ENCODE measurements at places on chromosomes 2 and 18. TPM values are rescaled to one million over a fixed set of nuclear protein-coding genes. Genes with fewer than 3 reads are reported as not detected.

Gene SMC6
- 13.4 TPM for total RNA-seq

Gene ZBTB7C
- 9.6 TPM for total RNA-seq

Gene TTR
- not detected for total RNA-seq

Gene UPP2
- not detected for total RNA-seq

Gene LYG1
- 5.8 TPM for total RNA-seq

Gene MEX3C
- 36.3 TPM for total RNA-seq

Gene ESPNL
- 0.35 TPM for total RNA-seq

Gene CD8A
- total RNA-seq, result 4.4 TPM

DNA sequence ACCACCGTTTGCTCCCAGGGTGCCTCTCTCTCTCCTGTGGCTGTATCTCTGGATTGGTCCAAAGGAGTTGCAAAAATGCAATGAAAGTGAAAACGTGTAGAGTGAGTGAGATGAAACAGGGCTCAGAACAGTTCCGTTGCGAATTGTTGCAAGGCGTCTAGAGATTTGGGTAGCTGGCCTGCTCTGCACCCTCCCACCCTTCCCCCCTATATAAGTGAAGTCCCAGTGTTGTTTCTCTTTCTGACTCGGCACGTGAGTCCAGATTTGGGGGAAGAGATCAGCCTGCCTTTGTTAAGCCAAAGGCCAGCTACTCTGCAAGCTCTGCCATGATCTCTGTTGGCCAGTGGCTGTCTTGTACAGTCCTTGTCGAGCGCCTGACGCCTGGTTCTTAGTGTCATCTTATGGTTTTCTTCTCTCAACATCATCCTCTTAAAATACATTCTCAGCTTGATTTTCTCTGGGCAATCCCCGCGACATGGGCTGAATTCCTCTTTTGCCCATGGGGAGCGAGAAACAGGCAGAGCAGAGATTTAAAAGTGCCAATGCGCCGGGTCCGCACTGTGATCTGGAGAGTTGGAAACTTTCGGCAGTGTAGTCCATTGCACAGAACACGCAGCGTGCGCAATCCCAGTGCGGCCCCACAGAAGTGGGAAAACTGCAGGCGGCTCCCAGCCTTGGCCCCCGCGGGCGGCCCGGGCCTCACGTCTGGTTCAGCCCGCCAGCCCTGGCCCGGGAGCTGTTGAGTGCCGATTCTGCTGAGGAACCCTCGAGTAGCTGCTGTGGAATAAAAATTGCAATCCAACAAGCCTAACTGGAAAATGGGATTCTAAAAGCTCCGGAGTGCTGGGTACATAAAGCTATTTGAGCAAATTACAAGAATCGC lies 9.3 kb downstream of the MEIS1 start:
- H3K4me1 ChIP-seq, result no peaks in the 10 kb centered on the region
- no peaks in the 10 kb centered on the region for H3K36me3 ChIP-seq
- DNase-seq, result no peak
- H3K27ac ChIP-seq, result peak overlapping the region; percentile 100
- H3K4me3 ChIP-seq, result peak overlapping the region; percentile 75
- H3K27me3 ChIP-seq, result no peaks in the 10 kb centered on the region

GRCh38 chr18:11494107-11494506 lies 115.3 kb upstream of the SLC35G4 start:
- H3K27me3 ChIP-seq, result no peaks in the 10 kb centered on the region
- H3K4me3 ChIP-seq, result no peak overlapping the region
- H3K27ac ChIP-seq, result no peak overlapping the region
- no peaks in the 10 kb centered on the region for H3K4me1 ChIP-seq

DNA sequence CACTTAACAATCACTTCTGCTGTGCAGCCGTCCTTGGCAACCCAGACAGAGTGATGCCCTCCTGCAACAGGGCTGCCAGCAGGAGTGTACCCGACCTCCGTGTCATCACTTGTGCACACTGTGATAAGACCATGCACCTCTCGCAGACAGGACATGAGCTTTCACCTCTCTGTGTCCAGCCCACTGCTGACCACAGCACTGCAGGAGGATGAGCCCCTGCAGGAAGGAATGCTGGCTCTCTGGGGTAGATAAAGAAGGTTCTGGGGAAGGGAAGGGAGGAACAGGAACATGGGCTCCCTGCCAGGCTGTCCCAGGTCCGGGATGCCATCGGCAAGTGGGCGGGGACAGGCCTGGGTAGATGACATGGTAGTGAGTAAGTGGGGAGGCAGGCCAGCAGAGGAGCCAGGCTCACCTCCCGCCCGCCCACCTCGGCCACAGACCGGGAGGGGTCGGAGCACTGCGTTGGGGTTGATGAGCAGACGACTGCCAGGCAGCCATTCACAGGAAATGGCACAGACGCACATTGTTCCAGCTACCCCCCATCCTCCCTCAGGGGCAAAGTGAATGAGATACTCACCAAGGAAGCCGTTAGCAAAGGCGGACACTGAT lies 18.6 kb upstream of the COL6A3 start:
- no peak for DNase-seq
- no peak overlapping the region for H3K27ac ChIP-seq
- H3K36me3 ChIP-seq, result no peaks in the 10 kb centered on the region
- no peaks in the 10 kb centered on the region for H3K27me3 ChIP-seq

- no peak overlapping the region for H3K4me3 ChIP-seq
- H3K36me3 ChIP-seq, result peaks cover 65% of the 10 kb centered on the region
- no peak overlapping the region for H3K27ac ChIP-seq
Measured at GRCh38 chr2:216426938-216427337, 14.7 kb downstream of the SMARCAL1 start.

- H3K36me3 ChIP-seq, result peaks cover 43% of the 10 kb centered on the region
- H3K4me3 ChIP-seq, result no peak overlapping the region
- no peaks in the 10 kb centered on the region for H3K27me3 ChIP-seq
- H3K4me1 ChIP-seq, result peaks cover 60% of the 10 kb centered on the region
- H3K27ac ChIP-seq, result peak overlapping the region; percentile 24
Measured at GRCh38 chr2:218262631-218263586, 2.1 kb downstream of the GPBAR1 start.

- no peaks in the 10 kb centered on the region for H3K27me3 ChIP-seq
- no peak overlapping the region for H3K4me3 ChIP-seq
- H3K4me1 ChIP-seq, result no peaks in the 10 kb centered on the region
- no peak overlapping the region for H3K27ac ChIP-seq
Measured at GRCh38 chr18:55384551-55385275, 203.3 kb downstream of the TCF4 start.

GRCh38 chr2:124318913-124319312 lies 293.8 kb downstream of the CNTNAP5 start:
- H3K27me3 ChIP-seq, result no peaks in the 10 kb centered on the region
- no peaks in the 10 kb centered on the region for H3K36me3 ChIP-seq
- H3K4me3 ChIP-seq, result no peak overlapping the region
- no peaks in the 10 kb centered on the region for H3K4me1 ChIP-seq

- no peak overlapping the region for H3K4me3 ChIP-seq
- peak overlapping the region; percentile 8 for H3K27ac ChIP-seq
- H3K27me3 ChIP-seq, result no peaks in the 10 kb centered on the region
- H3K36me3 ChIP-seq, result no peaks in the 10 kb centered on the region
- DNase-seq, result no peak
Measured at GRCh38 chr2:128503399-128504245, 185.0 kb upstream of the HS6ST1 start.

DNA sequence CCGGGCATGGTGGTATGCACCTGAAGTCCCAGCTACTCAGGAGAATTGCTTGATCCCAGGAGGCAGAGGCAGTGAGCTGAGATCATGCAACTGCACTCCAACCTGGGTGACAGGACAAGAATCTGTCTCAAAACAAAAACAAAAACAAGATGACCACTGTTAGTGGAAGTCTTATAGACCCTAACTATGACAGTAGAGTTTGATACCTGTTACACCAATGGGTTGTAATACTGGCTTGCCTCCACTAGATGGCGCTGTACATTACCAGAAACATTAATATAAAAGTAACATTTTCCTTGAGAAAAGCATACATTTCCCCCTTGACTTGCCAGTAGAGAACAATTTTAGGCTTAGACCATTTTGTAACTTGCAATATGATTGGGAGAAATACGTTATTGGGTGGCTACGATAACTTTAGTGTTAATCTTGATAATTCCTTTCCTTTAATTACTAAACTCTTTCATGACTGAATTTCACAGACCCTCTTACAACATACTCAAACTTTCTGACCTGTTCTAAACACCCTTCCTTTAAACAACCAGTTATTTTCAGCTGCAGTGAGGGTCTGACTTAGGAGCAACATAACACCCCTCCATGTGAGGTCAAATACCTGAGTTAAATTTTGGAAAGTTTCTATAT lies 19.5 kb downstream of the SLC25A52 start:
- no peak overlapping the region for H3K4me3 ChIP-seq
- no peaks in the 10 kb centered on the region for H3K36me3 ChIP-seq
- H3K4me1 ChIP-seq, result no peaks in the 10 kb centered on the region
- H3K27me3 ChIP-seq, result no peaks in the 10 kb centered on the region
- peak; percentile 17 for DNase-seq

GRCh38 chr2:241739651-241740050 lies 5.2 kb downstream of the D2HGDH start:
- no peak overlapping the region for H3K4me3 ChIP-seq
- H3K27me3 ChIP-seq, result no peaks in the 10 kb centered on the region
- DNase-seq, result no peak
- peaks cover 11% of the 10 kb centered on the region for H3K36me3 ChIP-seq
- H3K4me1 ChIP-seq, result no peaks in the 10 kb centered on the region

DNA sequence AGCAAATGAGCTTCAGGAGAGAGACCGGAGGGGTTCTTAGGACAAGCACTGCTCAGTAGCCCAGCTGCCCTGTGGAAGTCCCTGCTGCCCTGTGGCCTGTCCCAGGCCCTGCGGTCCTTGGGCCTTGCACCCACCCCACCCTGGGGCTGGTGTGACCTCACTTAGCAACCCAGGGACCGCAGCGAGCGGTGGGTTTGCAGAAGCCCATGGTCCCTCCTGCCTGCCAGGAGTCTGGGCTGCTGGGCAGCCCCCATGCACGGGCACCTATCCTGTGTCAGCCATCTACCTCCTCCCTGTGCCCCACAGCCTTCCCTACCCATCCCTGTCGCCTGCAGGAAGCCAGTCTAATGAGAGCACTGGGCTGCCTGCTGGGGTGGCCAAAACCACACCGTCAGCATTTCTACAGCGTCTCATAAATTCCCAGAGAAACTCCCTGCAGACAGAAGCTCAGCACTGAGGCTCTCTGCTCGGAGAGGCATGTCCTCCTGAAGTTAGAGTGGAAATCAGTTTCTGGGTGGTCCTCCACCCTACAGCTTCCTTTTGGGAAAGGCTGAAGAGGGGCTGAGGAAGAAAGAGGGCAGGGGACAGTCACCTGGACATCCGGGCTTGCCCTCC lies 231.1 kb upstream of the HS6ST1 start:
- H3K27ac ChIP-seq, result no peak overlapping the region
- no peak for DNase-seq
- H3K27me3 ChIP-seq, result no peaks in the 10 kb centered on the region
- no peaks in the 10 kb centered on the region for H3K4me1 ChIP-seq
- H3K36me3 ChIP-seq, result no peaks in the 10 kb centered on the region

DNA sequence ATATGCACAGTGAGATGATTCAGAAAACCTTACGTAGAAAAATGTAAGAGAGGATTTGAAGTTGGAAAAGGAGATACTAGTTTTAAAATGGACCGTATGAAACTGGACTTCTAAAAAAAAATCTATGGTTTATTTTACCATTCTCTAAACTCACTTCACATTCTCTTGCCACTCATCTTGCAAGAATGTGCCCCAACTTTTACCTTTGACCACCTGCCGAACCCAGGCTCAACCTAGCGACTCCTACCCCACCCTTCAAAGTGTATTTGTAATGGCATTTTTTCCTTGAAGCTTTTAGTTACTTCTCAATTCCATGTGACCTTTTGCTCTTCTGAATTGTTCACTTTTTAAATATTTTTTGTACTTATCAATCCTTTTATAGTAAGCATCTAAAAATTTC lies 160.8 kb downstream of the PHLPP1 start:
- H3K27ac ChIP-seq, result no peak overlapping the region
- no peak overlapping the region for H3K4me3 ChIP-seq
- H3K36me3 ChIP-seq, result no peaks in the 10 kb centered on the region
- no peak for DNase-seq
- H3K4me1 ChIP-seq, result peaks cover 19% of the 10 kb centered on the region

GRCh38 chr18:13612196-13612997 lies 114.0 kb downstream of the FAM210A start:
- H3K4me1 ChIP-seq, result peaks cover 43% of the 10 kb centered on the region
- H3K27ac ChIP-seq, result no peak overlapping the region
- H3K27me3 ChIP-seq, result no peaks in the 10 kb centered on the region
